ENCODE measurements at places on chromosomes 3 and 15.

GRCh38 chr15:62603742-62604141, 438.7 kb upstream of the C2CD4B start:
- peak; percentile 85 for DNase-seq

DNA sequence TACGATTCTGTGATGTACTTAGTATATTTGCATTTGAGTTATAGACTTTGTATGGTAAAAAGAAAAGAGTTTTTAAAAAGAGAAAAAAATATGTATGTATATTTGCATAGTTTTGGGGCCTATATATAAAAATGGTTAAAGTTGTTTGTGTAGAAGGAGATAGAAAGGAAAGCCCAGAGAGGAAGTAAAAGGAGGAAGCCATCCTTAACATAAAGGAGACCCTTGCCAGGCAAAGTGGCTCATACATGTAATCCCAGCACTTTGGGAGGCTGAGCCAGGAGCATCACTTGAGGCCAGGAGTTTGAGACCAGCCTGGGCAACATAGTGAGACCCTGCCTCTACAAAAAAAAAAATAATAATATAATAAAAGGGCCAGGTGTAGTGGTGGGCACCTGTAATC, 8.4 kb downstream of the SNAP23 start:
- no peak for DNase-seq

- no peak for DNase-seq
These were observed 8.4 kb upstream of the ANP32A start for GRCh38 chr15:68829068-68829467.

GRCh38 chr15:60044636-60045270, 40.6 kb downstream of the FOXB1 start:
- no peak for DNase-seq

DNA sequence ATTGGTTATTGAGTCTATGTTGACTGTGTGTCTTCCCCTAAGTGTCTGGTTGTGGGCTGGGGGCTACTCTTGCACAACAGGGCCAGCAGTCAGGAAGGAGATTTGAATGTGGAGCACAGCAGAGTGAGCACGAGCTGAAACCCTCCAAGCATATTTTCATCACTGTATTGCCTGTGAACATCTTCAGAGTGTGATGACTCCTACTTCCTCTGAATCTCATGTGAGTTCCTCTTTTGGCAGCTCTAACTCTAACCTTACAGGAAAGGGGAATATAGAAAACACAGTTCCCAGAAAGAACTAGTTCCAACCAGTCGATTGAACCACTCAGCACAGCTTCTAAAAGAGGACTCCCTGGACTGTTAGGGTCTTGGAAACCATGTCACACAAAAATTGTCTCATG, 211.6 kb downstream of the RAP2B start:
- peak; percentile 27 for DNase-seq

DNA sequence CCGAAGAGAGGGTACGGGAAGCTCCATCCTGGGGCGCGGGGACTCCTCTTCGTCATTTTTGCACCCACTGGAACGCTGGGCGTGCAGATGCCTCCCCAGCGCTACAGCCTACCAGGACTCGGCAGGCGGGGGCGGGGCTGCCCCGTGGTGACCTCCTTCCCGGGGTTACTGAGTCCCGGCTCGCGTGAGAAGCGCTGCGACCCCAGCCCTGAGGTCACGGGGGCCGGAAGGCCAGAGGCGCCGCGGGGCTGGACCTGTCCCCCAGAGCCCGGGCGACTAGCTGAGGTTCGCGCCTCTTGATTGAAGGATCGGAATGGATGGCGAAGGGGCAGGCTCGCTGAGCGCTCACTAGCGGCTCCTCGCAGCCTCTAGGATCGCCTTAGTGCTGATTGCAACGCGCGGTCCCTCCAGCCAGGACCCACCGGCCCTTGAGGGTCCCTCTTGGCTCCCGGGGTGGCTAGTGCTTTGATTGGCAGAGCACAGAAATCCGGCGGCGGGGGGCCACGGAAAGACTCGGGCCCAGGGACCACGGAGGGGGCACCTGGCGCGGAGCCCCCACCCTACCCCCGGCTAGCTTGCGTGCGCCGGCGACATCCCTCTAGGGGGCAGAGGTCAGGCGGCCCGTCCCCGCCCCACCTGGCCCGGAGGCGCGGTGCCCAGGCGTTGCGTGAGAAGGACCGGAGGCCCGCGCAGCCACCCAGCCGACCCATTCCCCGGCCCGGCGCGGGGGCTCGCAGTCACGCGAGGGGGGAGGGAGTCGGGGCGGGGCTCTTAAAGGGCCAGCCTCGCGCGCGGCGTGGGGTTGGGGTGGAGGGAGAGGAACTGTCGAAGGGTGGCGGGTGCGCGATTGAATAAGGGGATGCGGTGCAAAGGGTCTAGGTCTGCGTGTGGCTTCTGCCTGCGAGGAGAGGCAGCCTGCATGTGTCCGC, 781 bp upstream of the CYP1A1 start:
- peak; percentile 6 for DNase-seq

DNA sequence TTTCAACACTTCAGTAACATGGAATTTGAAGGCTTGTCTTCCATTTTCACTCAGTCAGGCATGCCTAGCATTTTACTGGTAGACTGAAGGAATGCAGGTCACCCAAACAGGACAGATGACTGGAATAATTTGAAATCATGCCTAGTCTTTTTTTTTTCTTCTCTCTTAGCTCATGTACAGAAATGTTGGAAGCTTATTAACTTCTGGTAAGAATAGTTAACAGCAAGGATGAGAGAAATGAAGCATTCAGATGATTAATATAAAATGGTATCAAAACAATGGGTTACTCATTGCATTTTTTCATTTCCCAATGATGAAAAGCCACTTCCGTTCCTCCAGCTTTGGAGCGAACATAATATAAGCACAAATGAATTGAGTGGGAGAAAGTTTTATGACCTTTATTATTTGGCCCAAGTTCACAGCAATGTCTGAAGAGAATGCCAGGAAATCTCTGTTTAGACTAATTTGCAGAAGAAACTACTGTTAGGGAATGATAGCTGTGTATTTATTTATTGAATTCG, 431.6 kb upstream of the RASGRP1 start:
- peak; percentile 98 for DNase-seq

DNA sequence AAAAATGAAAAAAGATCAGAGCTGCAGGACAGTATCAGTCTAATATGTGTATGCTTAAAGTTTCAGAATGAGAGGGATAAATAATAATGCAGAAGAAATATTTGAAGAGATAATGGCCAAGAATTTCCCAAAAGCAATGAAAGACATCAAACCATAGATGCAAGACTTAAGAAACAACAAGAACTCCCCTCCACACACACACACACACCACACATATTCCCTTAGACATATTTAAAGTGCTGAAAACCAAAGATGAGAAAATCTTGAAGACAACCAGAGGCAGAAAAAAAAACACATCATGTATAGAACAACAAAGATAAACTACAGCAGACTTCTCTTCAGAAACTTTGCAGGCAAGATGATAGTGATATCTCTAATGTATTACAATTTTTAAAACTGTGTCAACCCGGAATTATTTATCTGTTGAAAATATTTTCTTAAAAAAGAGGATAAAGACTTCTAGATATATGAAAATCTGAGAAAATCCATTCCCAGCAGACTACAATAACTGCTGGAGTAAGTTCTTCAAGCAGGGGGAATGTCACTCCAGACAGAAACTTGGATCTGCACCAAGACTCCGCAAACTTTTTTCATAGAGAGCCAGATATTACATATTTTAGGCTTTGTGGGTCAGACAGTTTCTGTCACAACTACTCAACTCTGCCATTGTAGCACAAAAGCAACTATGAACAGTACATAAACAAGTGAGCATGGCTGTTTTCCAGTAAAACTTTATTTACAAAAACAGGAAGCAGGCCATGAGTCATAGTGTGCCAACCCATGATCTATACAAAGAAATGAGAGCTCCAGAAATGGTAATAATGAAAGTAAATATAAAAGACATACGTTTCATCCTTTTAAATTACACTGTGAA, 223.4 kb upstream of the CGNL1 start:
- peak; percentile 41 for DNase-seq

DNA sequence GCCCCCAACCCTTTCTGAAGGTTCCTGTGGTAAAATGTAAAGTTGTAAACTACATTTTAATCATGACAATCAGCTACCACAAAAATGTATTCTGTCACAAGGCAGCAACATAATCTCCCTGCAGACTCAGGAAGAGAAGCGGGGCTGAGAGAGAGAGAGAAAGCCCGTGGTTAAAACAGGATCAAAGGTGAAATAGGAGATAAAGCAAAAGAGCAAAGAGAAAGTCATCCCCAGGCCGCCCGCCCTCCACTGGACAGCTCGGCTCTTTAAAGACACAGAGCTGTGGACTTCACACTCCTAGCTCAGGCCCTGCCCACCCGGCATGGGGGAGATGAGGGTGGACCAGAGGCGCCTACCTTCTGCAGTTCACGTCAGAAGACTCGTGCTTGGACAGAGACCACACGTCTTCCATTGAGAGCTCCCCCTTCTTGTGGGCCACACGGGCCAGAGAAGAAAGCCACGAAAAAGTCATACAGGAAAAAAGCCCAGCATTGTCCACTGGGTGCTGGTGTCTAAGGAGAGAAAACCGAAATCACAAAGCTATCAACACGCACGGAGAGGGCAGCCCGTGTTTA, 29.4 kb downstream of the ABCC5 start:
- DNase-seq: peak; percentile 73

DNA sequence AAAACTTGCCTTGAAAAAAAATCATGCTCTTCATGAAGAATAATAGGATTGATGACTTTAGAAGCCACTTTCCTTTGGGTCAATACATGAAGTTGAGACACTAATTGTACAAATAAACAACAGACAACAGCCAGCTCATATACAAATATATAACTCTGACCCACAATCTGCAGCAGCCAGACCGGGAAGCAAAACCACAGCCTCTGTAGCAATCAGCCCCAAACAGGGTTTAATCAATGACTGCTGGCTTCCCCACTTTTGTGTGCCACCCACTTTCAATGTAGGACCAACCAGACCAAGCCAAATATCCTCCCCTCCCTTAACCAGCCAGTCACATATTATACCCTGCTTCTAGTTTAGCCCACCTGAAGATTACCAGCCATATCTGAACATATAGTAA, 39.0 kb downstream of the IFT57 start:
- no peak for DNase-seq

GRCh38 chr3:45112939-45113338, 33.2 kb downstream of the CDCP1 start:
- peak; percentile 90 for DNase-seq

DNA sequence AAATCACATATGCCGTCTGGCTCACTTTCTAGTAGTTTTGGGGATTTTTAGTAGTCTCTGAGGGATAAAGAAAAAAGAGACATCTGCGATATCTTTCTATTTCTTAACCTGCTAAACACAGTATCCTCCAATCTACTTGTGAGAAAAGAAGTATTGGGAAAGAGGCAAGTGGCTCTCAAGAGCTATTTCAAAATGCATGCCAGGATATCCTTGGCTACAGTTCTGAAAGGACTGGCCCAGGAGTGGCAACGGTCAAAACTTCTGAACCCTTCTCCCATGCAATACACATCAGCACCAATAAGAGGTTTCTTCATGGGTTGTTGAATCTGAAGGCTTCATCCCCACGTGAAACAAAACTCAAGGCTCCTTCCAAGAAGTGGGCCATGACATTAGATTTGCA, 204.0 kb upstream of the WNT5A start:
- no peak for DNase-seq

GRCh38 chr3:184525337-184526087, 36.1 kb upstream of the EPHB3 start:
- DNase-seq: no peak

GRCh38 chr3:54042259-54042823, 80.0 kb upstream of the CACNA2D3 start:
- DNase-seq: no peak

DNA sequence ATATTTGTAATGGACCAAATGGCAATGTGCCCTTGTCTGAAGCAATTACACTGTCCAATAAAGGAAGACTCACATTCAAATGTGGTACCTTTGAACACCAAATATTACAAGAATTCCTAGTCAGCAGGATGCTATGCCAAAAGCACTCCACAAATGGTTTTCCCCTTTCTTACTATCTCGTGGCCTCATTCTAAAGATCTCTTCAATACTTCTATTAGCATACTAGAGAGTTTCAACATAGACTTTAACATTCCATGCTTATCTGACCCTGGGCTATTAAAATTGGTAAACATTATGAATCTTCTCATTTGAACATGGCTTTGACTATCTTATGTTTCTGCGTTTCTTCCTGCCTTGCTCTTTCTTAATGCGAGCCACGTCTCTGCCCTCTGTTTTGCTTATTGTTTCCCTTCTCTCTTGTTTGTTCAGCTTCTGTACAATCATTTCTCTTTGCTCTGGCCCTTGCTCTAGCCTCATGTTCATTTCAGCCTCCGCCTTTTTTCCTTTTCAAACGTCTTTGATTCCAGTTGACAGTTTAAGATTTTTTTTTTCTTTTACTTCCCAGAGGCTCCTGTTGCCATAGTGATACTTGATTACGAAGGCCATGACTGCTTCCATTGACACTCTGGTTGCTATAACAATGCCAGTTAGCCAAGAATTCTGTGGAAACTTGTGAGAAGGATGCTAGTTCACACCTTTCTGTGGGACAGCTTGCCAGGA, 49.5 kb upstream of the SLC9A9 start:
- peak; percentile 80 for DNase-seq

DNA sequence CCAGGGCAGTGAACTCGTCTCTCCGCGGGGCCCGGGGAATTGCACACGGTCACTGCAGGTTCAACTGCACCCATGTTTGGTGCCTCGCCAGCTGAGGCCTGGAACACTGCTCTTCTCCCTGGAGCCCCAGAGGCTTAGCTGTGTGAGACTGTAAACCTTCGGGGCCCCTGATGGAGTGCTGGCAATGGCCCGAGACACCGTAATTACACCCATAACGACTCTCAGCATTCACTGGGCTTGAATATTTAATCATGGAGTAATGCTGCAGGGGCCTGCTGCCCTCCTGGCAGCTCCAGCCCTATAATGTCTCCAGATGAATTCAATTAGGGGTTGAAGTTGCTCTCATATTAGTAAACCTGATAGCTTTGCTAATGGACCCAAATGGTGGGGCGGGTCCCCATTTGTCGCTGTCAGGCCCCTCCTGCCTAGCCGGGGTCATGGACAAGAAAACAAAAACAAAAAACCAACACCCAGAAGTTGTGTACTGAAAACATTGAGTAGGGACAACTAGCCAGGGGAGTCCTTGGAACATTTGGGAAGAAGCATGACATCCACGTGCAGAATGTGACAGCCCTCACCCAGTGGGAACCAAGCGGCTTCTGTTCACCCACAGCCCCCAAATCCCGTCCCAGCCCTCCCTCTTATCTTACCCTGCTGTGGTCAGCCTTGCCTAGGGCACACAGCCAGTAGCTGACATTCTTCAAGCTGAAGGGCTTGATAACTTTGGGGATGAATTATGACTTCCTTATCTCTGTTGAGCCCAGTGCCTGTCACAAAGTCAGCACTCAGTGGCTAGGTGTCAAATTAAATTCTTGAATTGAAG, 74.3 kb upstream of the SCN5A start:
- no peak for DNase-seq

- DNase-seq: no peak
These were observed 34.5 kb downstream of the TGFBR2 start for GRCh38 chr3:30640851-30641250.

Measured in fibroblast of upper back skin (primary cell).